Fibroblast of skin of abdomen (primary cell): ENCODE measurements at places on chromosomes 6 and 20.

GRCh38 chr6:43436577-43437282 lies 9.4 kb downstream of the ABCC10 start:
- DNase-seq, result peak; percentile 67

GRCh38 chr20:24063100-24063499 lies 74.5 kb upstream of the GGTLC1 start:
- no peak for DNase-seq

GRCh38 chr6:100846276-100846675 lies 34.9 kb downstream of the ASCC3 start:
- DNase-seq, result no peak

- DNase-seq, result no peak
Observed at GRCh38 chr6:134379076-134379475, 61.2 kb upstream of the SGK1 start.

DNA sequence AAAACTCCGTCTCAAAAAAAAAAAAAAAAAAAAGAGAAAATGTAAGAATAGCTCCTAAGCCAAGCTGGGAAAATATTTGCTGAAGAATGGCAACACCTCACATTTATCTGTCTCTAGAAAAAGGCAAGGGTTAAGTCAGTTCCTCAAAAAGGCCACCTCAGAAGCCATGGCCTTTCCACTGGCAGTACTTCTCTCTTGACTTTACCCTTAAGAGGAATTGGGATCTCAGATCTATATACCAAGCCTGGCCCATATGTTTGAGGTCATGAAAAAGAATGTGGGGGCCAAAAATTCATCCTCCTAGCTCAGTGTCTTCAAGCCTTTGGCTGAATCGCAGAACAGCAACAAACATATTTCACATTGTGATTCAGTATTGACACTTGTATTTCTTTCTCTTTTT lies 10.9 kb upstream of the NCOA3 start:
- DNase-seq, result no peak

DNA sequence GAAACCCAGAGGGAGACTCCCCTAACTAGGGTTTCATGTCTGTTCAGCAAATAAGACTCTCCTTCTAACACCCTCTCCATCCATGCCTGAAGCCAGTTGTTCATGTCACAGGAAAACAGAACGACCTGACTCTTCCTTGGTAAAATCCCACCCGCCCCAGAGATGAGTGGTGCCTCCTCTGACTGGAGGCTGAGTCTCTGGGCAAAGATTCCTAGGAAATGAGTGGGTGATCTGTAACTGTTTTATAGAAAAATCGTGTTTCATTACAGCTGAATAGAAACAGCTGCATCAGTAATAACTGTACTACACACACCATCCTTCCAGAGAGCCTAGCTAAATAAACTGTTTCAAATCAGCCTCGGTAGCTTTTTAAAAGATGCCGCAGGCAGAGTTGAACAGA lies 37.4 kb upstream of the MRPS10 start:
- peak; percentile 22 for DNase-seq

DNA sequence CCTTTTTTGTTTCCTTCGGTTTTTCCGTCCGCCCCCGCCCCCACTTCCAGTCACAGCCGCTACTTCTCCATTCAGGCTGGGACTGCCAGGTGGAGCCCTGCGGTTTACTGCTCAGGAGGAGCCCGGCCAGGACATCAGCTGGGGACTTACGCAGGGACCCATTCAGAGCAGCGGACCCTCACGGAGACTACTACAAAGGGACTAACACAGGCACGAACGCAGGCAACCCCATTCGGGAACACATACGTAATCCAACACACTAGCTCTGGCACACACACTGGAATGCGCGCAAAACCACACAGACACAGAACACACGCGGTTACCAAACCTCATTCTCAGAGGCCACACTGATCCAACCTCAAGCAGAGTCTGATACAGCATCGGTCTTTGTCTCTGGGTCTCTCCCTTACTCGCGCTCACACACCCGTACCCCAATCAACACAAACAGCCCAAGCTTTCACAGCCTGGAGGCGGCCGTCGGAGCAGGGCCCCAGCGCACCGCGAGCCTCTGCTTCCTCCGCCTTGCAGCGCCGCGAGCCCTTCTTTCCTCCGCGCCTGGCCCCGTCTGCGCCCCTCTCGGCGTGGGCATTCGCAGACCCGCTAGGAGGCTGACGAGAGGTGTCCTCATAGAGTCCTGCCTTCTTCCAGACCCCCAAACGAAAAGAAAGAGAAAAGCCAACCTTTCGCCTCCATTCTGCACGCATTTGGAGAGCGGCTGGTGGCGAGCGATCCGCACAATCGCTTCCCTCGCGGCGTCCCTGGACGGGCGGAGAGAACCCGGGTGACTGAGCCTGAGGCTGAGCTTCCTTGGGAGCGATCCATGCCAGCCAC lies 1.1 kb upstream of the SLC32A1 start:
- peak; percentile 8 for DNase-seq
